ENCODE measurements at places on chromosomes 12 and 14.

DNA sequence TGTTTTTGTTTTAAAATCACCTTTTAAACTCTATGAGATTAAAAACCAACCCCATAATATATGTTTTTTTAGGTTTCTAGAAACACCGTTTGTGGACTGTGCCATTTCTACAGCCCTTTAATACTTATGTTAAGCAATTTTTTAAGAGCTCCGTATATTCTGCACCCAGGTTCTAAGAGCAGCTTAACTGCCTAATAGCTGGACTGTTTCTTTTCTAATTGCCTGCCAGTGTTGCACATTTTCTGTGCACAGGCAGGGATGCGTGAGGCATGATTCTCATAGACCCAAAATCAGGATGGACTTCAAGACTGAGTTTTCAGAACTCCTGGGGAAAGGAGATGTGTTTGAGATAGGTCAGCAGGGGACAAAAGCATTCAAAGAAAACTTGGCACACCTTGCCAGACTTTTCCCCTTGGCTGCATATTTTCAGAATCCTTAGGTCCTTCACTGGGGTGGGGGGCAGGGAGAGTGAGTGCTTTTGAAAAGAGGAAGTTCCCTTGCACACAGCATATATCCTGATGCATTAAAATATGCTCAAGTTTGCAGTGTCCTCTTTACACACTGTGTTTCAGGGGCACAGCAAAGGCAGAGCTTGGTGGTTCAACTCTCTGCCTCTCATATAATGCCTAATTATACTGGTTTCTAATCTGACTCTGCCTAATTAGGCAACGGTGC, 27.9 kb downstream of the TMEM30B start:
- DNase-seq, result no peak

GRCh38 chr12:13128291-13128965, 25.0 kb upstream of the GSG1 start:
- DNase-seq, result no peak

GRCh38 chr12:121218588-121219352, 8.8 kb downstream of the P2RX4 start:
- no peak for DNase-seq

GRCh38 chr12:5201554-5202218, 158.0 kb downstream of the KCNA5 start:
- no peak for DNase-seq

- DNase-seq, result no peak
Measured at GRCh38 chr14:26427097-26427496, 170.7 kb downstream of the NOVA1 start.

DNA sequence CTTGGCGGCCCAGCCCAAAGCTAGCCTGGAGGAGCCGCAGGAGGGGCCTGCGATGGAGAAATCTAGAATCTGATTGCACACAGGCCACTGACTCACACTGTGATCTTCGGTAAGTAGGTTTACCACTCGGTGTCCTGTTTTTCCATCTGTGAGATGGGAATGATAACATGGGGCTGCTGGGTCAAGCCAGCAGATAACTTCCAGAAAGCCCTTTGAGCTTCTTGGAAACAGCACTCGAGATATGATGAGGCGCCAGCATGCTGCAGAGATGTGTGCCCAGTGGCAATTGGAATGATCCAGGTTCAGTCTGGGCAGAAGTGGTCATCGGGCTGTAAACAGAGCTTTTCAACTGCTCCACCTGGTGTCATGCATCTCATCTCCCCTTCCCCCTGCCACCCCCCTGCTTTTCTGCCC, 771.3 kb upstream of the TBX3 start:
- no peak for DNase-seq

- DNase-seq, result no peak
Measured at GRCh38 chr14:34981743-34982420, 910 bp upstream of the SRP54 start.

DNA sequence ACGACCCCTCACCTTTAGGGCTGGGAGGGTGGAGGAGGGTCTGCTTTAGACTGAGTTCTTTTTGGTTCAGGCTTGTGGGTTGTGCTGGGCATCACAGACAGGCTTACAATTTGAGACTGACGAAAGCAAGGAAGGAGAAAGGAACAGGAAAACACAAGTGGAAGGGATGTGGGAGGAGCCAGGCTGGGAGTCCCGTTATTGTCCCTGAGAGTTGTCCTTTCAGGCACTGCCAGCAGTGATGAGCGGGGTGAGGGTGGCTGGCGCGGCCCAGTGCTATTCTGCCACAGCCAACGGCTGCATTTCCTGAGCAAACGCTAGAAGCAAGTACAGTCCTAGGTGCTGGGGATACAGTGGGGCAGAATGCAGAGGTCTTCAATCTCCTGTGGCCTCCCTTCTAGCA, 29.2 kb upstream of the TSPAN9 start:
- no peak for DNase-seq

- DNase-seq, result no peak
Measured at GRCh38 chr14:43249116-43249515, 1258.0 kb downstream of the FSCB start.

- no peak for DNase-seq
Measured at GRCh38 chr14:88143810-88144209, 138.9 kb downstream of the GPR65 start.
